ENCODE measurements at places on chromosomes 2 and 18.

- no peak for DNase-seq
Observed at GRCh38 chr2:224146356-224147160, 107.5 kb upstream of the SERPINE2 start.

DNA sequence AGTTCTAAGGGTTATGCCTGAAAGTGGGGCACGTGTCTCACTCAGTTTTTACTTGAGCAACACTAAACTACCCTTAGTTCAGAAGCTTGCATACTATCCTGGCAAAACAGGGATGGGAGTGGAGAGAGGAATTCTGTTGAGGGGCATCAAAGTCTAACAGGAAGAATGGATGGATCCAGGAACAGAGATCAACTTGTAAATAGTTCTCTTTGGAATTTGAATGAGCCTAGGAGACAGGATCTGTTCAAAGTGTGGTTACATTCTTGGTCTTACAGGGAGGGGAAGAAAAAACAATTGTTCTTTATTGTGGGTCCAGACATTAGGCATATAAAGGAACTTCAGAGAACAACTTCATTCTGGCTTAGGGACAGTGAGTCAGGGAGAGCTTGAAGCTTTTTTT, 560.2 kb downstream of the CNTNAP5 start:
- no peak for DNase-seq

GRCh38 chr2:196170606-196171247, 651 bp downstream of the STK17B start:
- DNase-seq, result peak; percentile 86

GRCh38 chr2:145609951-145610350, 1090.0 kb upstream of the ZEB2 start:
- DNase-seq, result no peak

All from eye (tissue), 1 donor.